HFF-Myc (cell line): ENCODE measurements at places on chromosomes 12 and 14.
A peak's percentile ranks its signal among the peaks of the same experiment; 100 is the strongest.

GRCh38 chr12:5593086-5593485, 161.2 kb downstream of the NTF3 start:
- DNase-seq = no peak

DNA sequence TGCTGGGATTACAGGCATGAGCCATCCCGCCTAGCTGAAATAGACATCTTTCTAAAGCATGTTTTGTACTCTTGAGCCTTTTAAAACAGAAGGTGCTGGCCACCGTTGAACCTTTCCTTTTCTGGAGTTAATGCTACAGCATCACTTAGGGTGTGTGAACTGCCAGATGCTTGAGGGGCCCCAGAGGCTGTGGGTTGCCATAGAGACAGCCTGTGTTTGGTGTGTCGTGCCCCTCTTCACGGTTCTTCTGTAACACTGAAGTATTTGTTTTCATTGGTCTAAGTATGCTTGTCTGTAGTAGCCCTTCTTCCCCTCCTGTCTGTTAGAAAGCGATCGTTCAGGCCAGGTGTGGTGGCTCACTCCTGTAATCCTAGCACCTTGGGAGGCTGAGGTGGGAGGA, 30.8 kb downstream of the PLEKHG3 start:
- no peak for DNase-seq

GRCh38 chr14:20681348-20682126, 2.8 kb upstream of the RNASE4 start:
- DNase-seq = peak; percentile 84

DNA sequence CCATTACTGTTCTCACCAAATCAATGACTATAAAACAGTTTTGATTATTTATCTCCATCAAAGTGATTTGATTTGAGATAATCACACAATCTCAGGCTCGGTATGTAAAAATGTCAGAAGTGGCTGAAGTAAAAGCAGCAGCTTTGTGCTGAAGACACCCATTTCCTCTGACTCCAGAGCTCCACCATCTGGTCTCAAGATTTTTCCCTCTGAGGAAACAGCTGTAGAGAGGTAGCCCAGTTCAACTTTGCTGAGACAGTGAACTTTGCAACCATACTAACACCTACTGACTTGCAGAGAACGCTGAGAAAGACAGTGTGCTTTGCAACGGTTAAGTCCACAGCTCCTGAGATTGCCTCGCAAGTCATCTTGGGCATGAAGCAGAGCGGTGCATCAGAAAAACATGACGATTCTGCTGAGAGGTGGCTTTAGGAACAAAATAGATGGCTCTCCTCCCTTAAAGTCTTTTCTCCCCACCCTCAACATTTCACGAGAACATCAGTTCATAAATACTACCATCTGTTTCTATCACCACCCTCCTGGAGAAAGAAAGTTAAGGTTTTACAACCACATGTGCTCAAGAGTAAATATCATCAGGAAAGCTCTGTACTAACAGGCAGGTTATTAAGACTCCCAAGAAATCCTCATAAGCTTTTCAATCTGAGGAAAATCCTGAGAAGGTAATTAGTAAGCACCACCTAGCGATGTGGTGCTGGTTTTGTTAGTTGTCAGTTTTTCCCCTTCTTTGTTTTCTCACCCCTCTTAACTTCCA, 34.8 kb downstream of the HIGD1C start:
- peak; percentile 73 for DNase-seq

DNA sequence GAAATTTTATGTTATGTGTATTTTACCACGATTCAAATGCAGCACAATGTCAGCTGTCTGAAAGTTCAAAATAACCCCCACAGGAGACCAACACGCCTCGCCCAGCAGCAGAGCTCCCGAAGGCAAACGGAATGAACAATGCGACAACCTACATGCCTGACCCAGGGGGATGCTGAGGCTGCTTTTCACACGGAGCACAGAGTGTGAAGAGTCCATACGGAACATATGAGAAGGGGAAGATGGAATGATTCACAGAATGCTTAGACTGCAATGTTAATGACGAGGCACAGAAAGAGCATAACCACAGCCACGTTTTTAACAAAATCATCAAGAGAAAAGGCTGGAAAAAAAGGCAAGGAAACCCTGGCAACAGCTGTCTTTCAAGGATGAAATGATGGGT, 22.6 kb downstream of the ZFYVE21 start:
- DNase-seq = no peak

GRCh38 chr14:62002642-62003041, 240.4 kb downstream of the SNAPC1 start:
- DNase-seq = no peak

DNA sequence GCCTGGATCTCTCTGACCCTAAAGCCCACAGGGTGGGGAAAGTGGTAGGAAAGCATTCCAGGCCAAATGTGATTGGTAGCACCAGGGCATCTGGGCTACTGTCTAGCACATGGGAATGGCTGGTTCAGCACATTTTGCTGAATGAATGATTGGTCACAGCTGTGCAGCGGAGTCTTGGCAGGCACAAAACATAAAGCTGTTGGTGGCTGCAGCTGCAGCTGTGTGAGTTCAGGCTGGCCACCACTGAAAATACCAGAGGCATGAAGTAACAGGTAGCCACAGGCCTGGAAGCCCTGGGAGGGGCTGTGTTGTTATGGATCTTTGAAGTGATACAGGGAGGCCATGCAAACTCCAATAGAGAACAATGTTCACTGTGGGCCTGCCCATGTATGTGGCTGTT, 72.7 kb downstream of the MYRFL start:
- DNase-seq = peak; percentile 65

DNA sequence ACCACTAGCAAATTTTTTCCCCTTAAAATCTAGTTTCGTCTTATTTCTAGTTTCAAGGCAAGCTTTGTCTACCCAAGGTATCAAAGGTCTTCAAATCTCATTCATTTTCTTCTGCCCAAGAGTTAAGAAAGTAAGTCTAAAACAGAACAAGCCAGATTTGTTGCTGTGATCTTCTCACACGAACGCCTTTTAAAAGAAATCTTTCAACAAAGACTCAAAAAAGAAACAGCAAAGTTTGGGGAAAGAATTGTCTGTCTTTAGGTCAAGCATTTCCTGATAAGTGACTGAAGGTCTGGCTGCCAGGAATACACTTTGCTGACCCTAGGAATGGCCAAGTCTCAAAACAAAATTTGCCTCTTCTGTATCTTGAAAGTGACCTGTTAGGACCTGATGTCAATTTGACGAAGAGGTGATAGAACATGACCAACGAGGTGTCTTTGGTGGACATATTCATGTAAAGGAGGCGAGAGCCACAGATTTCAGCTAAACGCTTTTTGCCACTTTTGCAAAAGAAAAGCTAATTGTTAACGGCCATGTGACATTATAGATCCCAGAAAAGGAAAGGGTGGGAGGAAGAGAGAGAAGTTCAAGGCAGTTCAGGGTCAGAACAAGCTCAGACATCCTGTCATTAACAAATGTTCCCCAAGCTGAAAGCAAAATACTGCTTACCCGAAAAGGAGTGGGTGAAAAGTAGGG, 1.7 kb downstream of the CDK17 start:
- no peak for DNase-seq

DNA sequence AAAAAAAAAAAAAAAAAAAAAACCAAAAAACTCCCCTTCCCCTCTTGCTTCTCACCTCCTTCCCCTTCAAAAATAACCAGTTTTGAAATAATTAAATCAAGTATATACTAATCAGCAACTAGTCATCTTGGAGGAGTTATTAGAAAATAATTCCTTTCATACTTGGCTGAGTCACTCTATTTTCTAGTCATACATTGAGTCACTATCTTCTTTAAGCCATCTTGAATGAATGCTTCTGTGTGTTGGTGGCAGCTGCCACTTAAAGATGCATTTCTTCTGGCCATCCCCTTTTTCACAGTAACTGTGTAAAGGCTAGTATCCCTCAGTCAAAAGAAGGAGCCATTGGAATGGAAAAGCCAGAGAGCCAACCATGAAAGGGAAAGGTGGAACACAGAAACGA, 84.2 kb upstream of the TMEM263 start:
- no peak for DNase-seq

- DNase-seq = no peak
These were observed 355.8 kb upstream of the DCN start for GRCh38 chr12:91538418-91538817.

- no peak for DNase-seq
These were observed 107.6 kb downstream of the C12orf50 start for GRCh38 chr12:87921621-87922020.

- no peak for DNase-seq
These were observed 198.9 kb downstream of the CACNA1C start for GRCh38 chr12:2251526-2252209.

DNA sequence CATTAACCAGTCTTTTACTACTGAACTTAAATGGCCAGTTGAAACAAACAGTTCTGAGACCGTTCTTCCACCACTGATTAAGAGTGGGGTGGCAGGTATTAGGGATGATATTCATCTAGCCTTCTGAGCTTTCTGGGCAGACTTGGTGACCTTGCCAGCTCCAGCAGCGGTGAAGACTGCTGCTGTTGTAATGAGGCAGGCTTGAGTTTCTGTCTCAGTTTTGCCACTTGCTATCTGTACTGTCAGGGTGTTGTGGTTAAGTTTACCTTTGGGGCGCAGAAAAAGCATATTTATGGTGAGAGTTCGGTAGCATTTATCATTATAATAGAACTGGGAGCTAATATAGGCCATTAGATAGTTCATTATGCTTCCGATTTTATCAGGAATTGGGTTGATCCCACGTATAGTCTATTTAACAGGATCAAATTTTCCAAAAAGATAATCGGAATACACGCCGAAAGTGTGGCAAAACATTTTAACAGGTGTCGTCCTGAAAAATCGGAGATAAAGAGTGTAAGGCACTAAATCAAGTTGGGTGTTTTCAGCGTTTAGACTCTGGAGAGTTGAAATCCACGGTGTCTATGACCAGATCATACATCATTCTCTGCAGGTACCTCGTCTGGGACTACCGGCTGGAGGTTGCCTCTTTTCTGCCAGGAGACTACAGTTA, 688 bp upstream of the NECAP1 start:
- no peak for DNase-seq

GRCh38 chr12:32574585-32574984, 104.5 kb upstream of the DNM1L start:
- DNase-seq = no peak

GRCh38 chr12:100359822-100360221, 2.9 kb downstream of the SLC17A8 start:
- no peak for DNase-seq

GRCh38 chr12:26245175-26245942, 50.0 kb downstream of the SSPN start:
- DNase-seq = no peak

DNA sequence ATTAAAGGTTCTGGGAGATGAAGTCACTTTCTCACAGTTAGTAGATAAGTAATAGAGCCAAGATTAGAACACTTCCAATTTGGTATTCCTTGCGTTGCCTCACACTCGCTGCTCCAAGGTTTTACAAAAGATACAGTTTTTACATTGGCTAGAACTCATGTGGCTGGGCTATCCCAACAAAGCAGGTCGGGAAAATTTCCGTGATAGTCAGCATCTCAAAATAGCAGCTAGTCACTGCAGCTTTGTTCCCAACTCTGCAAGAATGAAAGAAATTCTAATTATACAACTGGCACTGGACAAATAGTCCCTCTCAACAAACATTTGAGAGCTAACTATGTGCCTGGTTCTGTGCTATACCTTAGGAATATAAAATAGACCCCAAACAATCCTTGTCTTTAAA, 24.6 kb upstream of the PPP1R12A start:
- DNase-seq = no peak

GRCh38 chr12:122336015-122336946, 70.0 kb upstream of the VPS33A start:
- DNase-seq = no peak

DNA sequence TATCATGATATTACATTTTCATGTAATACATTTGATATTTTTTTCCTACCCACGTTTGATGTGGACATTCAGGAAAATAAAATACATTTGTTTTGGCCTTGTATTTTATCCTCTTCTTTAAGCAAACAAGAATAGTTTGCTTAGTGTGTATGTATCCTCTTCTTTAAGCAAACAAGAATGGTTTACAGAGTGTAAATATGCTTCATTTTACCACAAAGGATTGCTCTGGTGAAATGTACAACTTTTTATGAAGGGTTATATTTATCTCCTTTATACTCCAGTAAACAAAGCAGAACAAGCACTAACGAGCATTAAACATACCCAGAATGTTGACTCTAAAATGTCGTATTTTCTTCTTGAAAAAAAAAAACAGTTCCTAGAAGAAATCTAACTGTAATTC, 244.7 kb downstream of the KCNH5 start:
- DNase-seq = no peak

GRCh38 chr12:132456944-132457495, 32.9 kb upstream of the FBRSL1 start:
- no peak for DNase-seq

- DNase-seq = no peak
These were observed 56.9 kb downstream of the HSP90AA1 start for GRCh38 chr14:102029956-102030355.

- DNase-seq = no peak
These were observed 20.3 kb upstream of the TMX1 start for GRCh38 chr14:51219473-51220448.

DNA sequence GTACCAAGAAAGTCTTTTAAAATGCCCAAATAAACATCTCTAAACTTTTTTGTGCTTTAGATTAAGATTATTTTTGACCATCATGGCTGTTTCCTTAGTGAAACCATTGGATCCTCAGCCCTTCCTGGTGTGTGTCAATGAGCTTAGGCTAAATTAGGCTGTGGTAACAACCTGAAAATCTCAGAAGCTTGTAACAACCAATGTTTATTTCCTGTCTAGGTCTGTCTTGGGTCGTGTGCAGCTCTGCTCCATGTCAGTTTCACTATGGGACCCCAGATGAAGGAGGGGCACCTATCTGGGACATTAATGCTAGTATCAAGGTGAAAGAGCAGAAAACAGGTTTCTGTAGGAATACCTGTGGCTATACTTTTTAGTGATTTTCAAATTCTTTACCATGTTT, 49.9 kb downstream of the KCNMB4 start:
- DNase-seq = no peak

GRCh38 chr12:25864306-25865276, 93.9 kb upstream of the RASSF8 start:
- no peak for DNase-seq

GRCh38 chr12:87883806-87884205, 145.4 kb downstream of the C12orf50 start:
- no peak for DNase-seq

DNA sequence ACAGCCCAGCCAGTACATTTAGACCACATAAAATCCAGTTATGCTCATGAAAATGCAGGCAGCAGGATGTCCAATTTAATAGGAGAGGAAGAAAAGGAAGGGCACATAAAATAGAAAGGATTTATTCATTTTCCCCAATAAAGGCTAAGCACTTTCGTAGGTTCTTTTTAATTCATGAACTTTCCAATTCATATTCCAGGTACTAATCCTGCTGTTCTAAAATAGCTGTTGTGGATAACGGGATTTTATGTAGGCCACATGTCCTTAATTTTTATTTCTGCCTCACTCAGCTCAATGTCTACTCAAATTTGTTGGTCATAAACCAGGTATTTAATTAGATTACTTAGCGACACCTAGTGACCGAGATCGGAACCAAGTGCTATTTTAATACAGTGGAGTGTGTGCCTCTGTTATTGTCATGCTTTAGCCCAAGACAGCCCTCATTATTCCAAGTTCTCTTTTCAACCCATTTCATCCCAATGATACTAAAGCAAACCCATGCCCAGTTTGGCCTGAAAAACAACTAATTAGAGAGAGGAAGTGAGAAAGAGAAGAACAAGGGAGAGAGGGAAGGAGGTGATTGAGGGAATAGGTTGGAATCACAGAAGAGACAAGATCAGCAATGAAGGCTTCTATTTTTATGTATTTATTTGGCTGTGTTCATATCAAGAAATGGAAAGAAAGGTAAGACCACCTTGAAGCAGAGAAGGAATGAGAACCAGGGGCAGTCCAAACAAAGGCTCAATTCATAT, 45.9 kb upstream of the IFNG-AS1 start:
- DNase-seq = peak; percentile 69

- no peak for DNase-seq
These were observed 13.6 kb downstream of the LRRK2 start for GRCh38 chr12:40238266-40238902.
